Stimulated activated CD8-positive, alpha-beta memory T cell treated with anti-CD3 and anti-CD28 coated beads, Interleukin-15, amount 100 ng/mL, for 24 hours (primary cell): ENCODE measurements at places on chromosomes 1 and 21.
A peak's percentile ranks its signal among the peaks of the same experiment; 100 is the strongest.

DNA sequence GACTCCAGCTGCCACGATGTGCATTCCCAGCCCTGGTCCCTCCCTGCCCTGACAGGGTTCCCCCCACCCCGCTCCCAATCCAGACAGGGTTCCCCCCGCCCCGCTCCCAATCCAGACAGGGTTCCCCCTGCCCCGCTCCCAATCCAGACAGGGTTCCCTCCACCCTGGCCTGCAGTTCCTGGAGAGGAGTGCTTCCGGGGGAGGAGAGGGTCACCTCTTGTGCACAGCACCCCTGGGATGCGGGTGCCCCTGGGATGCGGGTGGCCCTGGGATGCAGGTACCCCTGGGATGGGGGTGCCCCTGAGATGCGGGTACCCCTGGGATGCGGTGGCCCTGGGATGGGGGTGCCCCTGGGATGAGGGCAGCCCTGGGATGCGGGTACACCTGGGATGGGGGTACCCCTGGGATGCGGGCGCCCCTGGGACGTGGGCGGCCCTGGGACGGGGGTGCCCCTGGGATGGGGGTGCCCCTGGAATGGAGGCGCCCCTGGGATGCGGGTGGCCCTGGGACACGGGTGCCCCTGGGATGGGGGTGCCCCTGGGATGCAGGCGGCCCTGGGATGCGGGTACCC is 36.7 kb upstream of the SLC19A1 start:
- DNase-seq, result no peak

- no peak for DNase-seq
Measured at GRCh38 chr1:181255270-181255929, 166.9 kb downstream of the IER5 start.

GRCh38 chr21:34909492-34910292 is 139.4 kb downstream of the RUNX1 start:
- no peak for DNase-seq

DNA sequence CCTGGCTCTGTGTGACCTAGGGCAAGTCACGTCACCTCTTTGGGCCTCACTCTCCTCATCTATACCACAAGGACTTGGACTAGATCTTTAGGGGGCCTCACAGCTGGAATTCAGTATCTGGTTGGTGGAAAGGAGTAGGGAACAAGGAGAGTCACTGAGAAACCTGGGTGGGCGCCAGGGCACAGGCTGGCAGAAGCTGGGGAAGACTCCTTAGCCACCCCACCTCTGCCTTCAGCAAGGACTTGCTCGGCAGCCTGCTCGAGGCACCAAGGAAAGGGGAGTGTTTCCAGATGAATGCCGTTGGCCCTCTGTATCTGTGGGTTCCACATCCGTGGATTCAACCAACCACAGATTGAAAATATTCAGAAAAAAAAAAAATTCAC is 1.2 kb upstream of the OPTC start:
- no peak for DNase-seq

DNA sequence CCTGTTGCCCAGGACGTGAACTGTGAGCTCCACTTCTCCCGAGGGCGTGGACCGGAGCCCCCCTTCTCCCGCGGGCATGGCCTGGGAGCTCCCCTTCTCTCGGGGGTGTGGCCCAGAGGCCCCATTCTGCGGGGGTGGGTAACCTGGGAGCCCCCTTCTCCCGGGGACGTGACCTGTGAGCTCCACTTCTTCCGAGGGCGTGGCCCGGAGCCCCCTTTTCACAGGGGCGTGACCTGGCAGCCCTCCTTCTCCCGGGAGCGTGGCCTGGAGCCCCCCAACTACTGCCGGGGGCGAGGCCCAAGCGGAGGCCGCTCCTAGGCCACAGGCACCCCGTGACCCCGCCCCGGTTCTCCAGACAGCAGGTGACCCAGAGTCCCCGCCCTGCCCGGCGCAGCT is 320 bp downstream of the C1orf174 start:
- no peak for DNase-seq

DNA sequence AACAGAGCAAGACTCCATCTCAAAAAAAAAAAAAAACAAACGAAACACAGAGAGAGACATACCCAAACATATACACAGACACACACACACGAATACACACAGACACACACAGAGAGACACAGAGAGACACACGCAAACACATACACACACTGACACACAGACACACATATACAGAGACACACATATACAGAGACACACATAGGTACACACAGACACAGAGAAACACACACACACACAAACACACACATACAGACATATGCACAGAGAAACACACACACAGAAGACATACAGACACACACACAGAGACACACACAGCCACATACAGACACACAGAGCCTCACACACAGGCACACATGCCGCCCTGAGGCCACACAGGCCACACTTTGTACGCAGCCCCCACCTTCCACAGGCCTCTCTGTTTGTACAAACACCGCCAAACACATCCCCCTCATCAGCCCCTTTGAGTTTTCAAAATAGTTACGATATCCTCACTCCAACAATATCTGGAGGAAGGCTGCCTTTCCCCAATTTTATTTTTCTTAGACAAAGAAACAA is 57.5 kb upstream of the ABCG1 start:
- DNase-seq, result no peak

DNA sequence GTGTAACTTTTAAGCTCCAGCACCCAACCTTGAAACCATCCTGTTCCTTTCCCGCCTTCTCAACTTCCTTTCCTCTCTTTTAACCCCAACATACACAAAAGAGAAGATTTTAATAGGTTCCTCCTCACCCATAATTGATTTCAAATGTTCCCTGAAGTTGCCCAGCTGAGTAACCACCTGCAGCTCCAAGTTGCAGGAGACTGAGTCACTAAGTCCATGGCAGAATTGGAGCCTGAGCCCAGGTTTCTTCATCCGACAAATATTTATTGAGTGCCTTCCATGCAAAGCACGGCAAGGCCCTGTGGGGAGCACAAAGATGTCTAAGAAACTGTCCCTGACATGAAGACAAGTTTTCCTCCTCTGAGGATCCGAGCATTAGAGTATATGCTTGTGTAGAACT is 97.7 kb downstream of the PAPPA2 start:
- DNase-seq, result no peak

DNA sequence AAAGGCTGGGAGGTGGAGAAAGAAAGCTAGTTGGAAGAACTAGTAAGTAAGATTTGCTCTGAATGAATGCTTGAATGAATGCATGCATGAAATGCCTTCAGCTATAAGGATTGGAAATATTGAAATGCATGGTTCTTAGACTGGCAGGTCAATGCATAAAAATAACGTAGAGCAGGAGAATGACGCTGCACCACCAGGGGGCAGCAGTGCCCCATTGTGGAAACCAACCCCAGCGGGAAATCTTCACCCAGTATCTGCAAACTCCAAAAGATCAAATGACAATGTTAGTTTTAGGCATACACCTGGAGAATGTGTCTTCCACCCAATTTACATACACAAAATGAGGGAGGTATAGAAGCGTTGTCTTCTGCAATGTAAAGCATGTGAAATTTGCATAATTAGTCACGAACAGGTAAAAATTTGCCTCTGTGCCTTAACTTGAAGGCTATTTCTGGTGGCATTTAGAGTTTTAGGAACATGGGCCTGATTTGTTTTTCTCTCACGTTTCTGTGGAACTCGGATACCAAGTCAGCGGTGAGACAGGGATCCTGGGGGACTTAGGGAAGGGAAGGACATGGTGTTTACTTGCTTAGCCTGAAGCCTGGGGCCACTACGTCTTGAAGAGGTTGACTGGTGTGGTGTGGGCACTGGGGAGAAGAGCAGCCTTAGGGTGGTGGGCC is 78.6 kb downstream of the HHAT start:
- DNase-seq, result peak; percentile 72

GRCh38 chr1:905071-905749 is 18.5 kb upstream of the SAMD11 start:
- DNase-seq, result no peak

- DNase-seq, result no peak
Measured at GRCh38 chr1:181018901-181019681, 3.6 kb downstream of the STX6 start.

DNA sequence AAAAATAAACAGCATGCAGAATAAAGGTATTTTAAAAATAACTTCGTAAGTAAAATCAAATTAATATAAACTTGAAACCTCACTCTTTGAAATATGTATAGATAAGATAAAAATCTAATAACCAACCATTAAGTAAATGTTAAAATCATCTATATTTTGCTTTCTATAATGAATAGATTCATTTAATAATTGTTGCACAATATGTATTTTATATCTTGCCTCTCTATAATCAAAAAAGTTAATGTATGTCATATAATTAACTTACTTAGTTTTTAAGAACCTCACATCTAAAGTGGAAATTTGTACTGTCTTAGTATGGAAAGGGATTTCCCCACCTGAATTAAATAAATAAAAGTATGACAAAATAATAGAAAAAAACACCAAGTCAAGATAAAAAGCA is 42.4 kb upstream of the RBM34 start:
- no peak for DNase-seq

DNA sequence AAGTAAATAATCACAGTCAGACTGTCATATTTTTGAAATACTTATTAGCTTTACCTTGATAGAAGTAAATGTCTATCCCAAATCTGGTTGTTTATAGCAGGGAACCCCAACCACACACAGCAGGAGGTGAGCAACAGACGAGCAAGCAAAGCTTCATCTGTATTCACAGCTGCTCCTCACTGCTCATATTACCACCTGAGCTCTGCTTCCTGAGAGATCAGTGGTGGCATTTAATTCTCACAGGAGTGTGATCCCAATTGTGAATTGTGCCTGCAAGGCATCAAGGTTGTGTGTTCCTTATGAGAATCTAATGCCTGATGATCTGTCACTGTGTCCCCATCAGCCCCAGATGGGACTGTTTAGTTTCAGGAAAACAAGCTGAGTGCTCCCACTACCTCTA is 104.3 kb downstream of the GPATCH2 start:
- DNase-seq, result no peak

DNA sequence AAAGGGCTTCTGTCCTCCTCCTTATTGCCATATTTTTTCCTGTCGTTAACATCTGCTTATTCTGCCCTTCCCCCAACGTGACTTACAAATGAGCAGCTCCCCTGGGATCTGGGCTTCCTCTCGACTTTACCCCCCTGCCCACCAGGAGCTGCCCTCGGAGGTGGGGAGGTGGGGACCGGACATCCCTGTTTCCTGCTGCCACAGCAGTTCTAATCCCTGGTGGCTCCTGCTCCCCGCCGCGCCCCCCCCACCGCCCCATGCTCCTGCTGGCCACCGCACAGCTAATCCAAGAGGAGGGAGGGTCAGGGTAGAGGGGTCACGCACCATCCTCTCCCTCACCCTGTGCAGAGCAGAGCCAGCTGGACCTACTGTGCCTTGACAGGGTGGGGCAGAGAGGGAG is 4.4 kb upstream of the SLC27A3 start:
- DNase-seq, result no peak

- no peak for DNase-seq
Measured at GRCh38 chr1:117796226-117796625, 133.2 kb downstream of the GDAP2 start.

GRCh38 chr1:22117238-22117637 is 25.7 kb downstream of the WNT4 start:
- no peak for DNase-seq

DNA sequence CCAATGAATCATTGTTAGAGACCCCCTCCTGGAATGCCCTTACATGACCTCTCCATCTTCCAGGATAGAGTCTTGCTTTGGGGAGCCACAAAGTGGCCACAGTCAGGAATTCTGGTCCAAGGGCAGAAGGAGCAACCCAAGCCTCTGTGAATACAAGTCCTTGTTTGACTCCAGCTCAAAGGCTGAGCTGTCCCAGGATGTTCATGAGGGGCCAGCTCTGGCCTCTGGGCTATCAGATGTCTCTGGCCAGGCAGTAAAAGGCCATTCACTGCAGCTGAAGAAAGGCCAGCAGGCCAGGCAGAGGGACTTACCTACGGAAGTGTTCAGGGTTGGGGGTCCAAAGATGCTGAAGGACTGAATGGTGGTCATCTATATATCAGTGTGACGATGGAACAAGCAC is 98.3 kb upstream of the IPO9 start:
- no peak for DNase-seq

- no peak for DNase-seq
Measured at GRCh38 chr1:164380893-164381292, 178.1 kb upstream of the PBX1 start.

DNA sequence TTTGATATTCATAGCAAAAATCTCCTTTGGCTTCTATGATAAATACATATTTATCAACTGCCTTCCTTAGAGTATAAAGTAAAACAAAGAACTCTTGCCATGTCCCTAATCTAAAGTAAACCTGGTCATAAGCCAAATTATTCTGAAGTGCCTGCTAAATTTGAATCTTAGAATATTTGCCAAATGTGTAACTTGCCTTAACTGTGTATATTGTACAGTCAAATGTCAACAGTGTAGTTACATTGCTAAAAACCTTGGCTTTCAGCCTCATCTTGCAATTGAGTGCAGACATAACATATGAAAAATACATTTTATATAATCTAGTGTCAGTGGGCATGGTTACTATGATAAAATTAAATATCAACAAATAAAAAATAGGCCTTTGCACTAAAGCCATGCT is 583.4 kb upstream of the ADAMTS5 start:
- DNase-seq, result no peak

DNA sequence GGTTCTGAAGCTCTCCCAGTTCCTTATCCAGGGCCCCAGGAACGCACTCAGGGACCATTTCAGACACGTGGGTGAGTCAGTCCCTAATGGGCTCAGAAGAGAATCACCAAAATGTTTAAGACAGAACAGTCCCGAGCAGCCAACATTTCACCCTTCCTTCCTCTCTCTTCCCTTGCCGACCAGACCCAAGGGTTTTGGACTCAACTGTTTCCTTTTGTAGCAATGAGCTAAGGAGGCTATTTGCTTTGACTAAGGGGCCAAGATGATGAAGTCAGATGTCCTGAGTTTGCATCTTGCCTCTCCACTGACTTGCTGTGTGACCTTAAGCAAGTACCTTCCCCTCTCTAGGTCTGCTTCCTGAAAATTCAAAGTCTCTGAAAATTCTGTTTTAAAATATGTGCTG is 472.3 kb upstream of the VAMP3 start:
- no peak for DNase-seq
